ELR (cell line): ENCODE measurements at places on chromosomes 4 and X.
A peak's percentile ranks its signal among the peaks of the same experiment; 100 is the strongest.

DNA sequence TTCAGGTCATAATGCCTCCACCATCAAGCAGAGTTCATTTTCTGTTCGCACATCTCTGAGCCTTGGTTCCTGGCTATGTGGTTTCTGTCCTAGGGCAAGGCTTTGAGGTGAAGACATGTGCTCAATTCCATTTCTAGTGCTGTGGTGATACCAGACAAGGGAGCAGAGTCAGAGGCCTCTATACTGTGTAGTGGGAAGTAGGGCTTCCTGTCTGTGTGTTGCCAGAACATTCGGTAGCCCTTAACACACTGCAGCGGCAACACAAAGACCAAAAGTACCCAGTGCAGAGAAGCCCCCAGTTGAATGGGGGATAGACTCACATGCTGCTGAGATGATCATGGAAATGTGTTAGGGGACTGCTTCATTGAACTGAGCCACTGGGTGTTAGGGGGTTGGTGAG, 56.4 kb downstream of the STARD8 start:
- no peak for DNase-seq

GRCh38 chr4:4663028-4663427, 121.2 kb upstream of the STX18 start:
- DNase-seq, result peak; percentile 37

DNA sequence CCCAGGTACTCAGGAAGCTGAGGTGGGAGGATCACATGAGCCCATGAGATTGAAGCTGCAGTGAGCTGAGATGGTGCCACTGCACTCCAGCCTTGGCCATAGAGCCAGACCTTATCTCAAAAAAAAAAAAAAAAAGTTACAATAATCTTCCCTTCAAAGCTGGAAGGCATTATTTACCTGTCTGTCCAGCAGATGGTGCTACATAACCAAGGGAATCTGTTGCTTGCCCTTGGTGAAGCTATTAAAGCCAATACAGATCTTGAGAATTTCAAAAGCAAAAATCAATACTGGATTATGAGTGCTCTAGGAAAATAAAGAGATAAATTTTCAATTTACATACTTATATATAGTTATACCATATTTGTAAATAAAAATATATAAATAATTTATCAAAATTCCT, 25.9 kb downstream of the PKD2 start:
- DNase-seq, result peak; percentile 78

GRCh38 chr4:158817562-158818296, 48.9 kb downstream of the FNIP2 start:
- no peak for DNase-seq

DNA sequence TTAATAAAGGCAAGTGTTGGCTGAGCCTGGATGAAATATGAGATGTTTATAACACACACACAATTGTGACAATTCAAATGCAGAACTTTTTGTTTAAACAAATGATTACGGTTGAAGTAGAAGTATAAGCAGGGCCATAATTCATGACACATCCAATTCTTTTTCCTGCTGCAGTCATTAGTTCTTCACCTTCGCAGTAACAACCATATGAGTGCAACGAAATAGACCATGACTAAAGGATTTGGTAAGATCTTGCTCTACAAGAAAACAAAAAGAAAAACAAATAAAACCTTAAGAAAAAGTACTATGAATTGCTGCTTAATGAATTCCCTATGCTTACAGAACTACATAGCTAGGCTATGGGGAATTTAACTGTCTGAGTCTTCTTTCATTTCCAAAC, 13.9 kb upstream of the BMPR1B start:
- no peak for DNase-seq

GRCh38 chr4:184100297-184100885, 117.3 kb downstream of the ENPP6 start:
- DNase-seq, result peak; percentile 9

GRCh38 chr4:132866616-132867015, 282.5 kb upstream of the PCDH10 start:
- no peak for DNase-seq

DNA sequence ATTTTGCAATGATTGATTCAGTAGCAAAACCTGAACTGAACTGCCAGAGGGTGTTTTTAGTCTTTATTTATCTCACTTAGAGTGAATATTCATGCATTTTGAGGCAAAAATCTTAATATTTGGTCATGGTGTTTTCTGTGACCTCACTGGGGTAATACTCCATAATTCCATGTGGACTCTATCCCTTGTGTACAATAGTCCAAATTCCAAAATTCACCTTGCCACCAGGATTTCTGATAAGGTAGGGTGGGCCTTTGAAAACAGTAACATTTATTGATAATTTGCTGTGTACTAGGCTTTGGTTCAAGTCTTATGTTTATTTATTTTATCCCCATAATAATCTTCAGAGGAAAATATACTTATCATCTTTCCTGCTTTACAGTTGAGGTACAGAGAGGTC, 68.4 kb upstream of the PDE5A start:
- no peak for DNase-seq

- DNase-seq, result peak; percentile 73
These were observed 46.2 kb downstream of the NEK1 start for GRCh38 chr4:169566021-169566818.
